ENCODE measurements at places on chromosomes 4 and X.

DNA sequence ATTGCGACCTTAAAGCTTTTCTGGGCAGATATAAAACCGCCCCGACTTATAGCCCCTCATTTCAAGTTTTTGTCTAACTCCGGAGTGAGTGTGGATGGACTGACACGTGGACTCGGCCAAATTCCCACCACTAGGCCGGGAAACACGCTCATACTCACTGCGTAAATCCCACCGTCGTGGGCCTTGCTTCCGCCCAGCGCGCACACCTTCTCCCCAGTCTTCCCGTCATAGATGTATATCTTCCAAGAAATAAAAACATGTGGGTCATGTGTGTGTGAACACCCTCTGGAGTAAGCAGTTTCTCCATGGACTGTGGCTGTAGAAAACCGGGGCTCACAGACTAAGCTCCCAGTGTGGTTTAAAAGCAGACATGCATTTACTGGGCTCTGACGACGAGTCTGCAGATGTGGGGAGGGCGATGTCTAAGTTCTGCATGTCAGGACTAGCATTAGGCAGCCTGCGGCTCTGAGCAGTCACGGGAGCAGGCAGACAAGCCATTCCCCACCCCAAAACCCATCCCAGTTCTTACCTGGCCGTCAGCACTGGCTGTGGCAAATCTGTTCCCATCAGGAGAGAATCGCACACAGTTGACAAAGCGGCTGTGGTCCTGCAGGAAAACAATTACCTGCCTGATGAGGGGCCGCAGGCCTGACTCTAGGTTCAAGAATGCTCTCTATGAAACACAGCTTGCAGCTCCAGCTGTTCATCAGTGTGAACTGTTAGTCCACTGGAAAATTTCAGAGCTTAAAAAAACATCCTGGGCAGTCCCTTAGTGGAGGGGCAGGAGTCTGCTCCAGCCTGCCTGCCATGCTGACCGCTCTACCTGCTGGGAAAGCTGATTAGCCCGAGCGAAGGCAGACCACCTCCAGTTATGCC, 28.2 kb downstream of the WDR1 start:
- DNase-seq, result no peak

DNA sequence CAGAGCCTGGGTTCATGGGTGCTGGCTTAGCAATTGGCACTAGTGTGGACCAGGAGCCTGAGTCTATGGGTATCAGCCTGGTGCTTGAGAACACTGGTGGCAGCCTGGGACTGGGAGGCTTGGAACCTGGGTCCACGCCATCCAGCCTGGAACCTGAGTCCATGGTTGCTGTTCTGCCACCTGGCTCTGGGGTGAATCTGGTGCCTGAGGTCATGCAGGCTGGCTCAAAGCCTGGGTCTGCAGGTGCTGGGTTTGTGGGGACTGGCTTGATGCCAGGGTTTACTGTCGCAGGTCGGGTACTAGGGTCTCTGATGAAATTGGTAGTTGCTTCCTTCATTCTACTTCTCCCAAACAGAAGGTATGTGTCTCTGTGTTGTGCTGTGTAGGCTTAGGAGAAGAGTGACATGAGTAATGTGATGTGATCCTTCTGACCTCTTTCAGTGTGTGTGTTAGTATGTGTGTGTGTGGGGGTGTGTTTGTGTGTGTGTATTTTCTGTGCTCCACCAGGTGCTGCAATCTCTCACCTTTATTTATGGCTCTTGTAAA, 517.0 kb upstream of the EPHA5 start:
- DNase-seq, result no peak

GRCh38 chr4:125115476-125115875, 199.3 kb upstream of the FAT4 start:
- no peak for DNase-seq

DNA sequence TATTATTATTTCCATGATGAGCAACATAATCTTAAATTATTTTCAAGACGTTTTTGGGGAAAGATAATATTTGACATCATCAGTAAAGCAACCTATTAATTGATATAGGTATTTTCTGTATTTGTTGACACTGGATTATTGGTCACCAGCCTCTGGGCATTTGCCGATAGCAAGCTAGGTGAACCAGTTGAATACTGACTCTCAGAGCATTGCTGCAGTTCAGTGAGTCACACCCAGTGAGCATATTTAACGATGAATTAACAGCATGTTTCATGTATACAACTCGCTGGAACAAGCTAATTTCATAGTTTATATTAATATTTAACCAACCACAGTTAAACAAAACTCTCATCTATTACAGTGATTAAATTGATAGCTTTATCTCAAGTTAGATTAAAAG, 1006.0 kb upstream of the DIAPH2 start:
- no peak for DNase-seq

- no peak for DNase-seq
Observed at GRCh38 chr4:138409670-138410069, 167.5 kb upstream of the SLC7A11 start.

DNA sequence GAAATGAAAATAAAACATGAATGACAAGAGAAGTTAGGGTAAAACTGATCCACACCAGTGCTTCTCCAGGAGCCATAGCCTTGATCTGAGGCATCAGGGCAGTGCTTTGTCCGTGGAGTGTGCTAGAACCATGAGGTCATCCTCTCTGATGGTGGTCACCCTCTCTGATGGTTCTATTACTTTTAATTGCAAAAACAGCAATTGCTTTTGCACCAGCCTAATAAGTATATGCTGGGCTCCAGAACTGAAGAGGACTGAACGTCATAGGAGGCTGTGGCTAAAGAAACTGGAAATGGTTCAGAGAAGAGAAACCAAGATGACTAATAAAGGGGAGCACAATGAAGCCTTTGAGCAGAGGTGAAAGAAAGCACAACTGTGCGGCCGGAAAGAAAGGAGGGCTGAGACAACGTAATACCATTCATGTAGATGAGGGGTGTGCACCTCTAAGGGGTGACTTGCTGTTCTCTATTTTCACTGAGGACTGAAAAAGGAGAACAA, 17.0 kb upstream of the TMEM154 start:
- peak; percentile 49 for DNase-seq

DNA sequence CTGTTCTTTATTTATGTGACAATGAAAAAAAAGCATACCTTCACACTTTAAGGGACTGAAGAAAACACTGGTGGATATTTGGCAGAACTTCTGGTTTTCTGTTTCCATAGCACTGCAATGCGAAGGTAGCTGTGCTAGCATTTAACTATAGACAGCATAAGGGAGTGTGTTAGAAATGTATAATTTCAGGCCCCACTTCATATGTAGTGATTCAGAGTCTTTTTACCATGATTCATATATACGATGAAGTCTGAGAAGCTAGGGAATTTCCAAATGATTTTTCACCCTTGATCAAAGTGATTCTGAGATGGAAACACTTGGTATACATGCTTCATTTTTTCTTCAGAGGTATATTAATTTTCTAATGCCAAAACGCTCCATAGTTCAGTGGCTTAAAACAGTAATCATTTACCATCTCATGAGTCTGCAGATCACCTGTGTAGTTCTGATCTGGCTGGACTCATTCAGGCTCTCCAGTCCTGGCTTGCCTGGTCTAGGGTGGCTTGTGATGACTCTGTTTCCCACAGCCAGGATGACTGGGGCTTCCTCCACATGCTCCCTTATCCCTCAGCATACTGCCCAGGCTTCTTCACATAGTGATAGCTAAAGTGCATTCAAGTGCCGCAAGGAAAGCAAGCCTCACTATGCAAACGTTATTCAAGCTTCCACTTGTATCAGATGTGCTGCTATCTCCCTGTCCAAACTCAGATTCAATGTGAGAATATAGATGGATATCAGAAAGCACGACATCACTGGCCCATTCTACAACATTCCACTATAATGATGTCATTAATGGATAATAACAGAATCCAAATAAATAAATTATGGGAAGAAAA, 790.1 kb downstream of the TECRL start:
- no peak for DNase-seq

- no peak for DNase-seq
Observed at GRCh38 chrX:24294619-24295018, 19.2 kb downstream of the SUPT20HL2 start.

- no peak for DNase-seq
Observed at GRCh38 chrX:72120837-72121236, 10.9 kb downstream of the RTL5 start.

- DNase-seq, result no peak
Observed at GRCh38 chrX:140467211-140467610, 37.7 kb downstream of the SOX3 start.

All from CD4-positive, alpha-beta T cell treated with Interleukin-17A for 4 hours (primary cell).